ENCODE measurements at places on chromosomes 2 and 18. TPM values are rescaled to one million over a fixed set of nuclear protein-coding genes. Genes with fewer than 3 reads are reported as not detected.

DNA sequence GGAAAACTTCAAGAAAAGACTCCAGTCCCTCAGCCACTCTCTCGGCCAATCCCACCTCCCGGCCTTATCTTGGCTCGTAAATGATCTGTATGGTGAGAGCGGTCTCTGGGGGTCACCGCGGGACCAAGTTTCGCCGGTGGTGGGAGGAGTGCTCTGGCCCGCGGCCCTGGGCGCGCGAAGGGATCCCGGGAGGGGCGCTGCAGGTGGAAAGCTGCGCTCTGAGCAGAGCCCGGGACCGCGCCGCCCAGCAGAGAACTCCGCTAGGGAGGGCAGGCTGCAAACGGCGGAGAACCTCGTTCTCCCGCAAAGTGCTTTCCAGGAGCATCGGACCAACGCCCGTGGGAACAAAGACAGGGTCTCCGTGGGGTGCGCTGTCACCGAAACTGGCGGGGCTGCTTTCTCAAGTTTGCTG lies 622 bp downstream of the LRP2 start:
- DNase-seq, result peak; percentile 11

GRCh38 chr18:48186131-48186766 lies 222.9 kb downstream of the ZBTB7C start:
- no peak for DNase-seq

GRCh38 chr2:228527197-228527881 lies 345.9 kb upstream of the SPHKAP start:
- no peak for DNase-seq

- no peak for DNase-seq
Observed at GRCh38 chr2:97765933-97766332, 52.6 kb downstream of the ZAP70 start.

GRCh38 chr18:63205791-63206252 lies 113.7 kb downstream of the BCL2 start:
- DNase-seq, result no peak

- DNase-seq, result peak; percentile 50
Observed at GRCh38 chr2:144099340-144099739, 420.6 kb downstream of the ZEB2 start.

GRCh38 chr2:53018825-53019425 lies 748.7 kb upstream of the CHAC2 start:
- no peak for DNase-seq

XDH gene
- under 0.01 TPM for total RNA-seq

CXCR4 gene
- total RNA-seq, result under 0.01 TPM

TSGA10 gene
- 5.3 TPM for total RNA-seq

PRKCE gene
- 19.0 TPM for total RNA-seq

Measured in fibroblast of lung (primary cell).